ENCODE measurements at places on chromosomes 7 and 10.
A peak's percentile ranks its signal among the peaks of the same experiment; 100 is the strongest.

GRCh38 chr10:76553263-76554032, 1084.2 kb downstream of the KCNMA1 start:
- DNase-seq, result no peak

GRCh38 chr10:124992462-124993344, 50.8 kb downstream of the ZRANB1 start:
- peak; percentile 3 for DNase-seq

- DNase-seq, result no peak
Observed at GRCh38 chr7:919114-919442, 35.4 kb downstream of the ADAP1 start.

GRCh38 chr10:5234106-5234860, 37.6 kb downstream of the AKR1C4 start:
- peak; percentile 52 for DNase-seq

DNA sequence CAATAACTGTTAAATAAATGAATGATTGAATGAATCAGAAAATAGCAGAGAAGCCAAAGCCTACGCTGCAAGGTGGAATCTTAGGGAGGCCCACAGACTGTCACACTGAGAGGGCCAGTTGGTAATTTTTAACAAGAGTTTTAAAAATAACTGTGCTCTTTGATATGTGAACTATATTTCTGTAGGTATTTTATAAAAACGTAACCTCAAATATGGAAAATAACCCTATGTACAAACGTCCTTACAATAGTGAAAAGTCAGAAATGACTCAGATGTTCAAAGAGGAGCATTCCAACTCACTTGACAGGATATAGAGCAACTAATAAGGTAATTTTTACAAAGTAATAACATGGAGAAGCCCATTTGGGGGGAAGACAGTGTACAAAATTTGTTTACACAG, 18.9 kb upstream of the TMEM273 start:
- no peak for DNase-seq

- DNase-seq, result no peak
Observed at GRCh38 chr7:100827330-100828226, at the start of gene EPHB4. TSS of gene EPHB4 (minus strand) at chr7:100827523. CDS start at chr7:100827030, 493 bp downstream.

- no peak for DNase-seq
Observed at GRCh38 chr7:134645935-134646334, 718 bp upstream of the BPGM start.

DNA sequence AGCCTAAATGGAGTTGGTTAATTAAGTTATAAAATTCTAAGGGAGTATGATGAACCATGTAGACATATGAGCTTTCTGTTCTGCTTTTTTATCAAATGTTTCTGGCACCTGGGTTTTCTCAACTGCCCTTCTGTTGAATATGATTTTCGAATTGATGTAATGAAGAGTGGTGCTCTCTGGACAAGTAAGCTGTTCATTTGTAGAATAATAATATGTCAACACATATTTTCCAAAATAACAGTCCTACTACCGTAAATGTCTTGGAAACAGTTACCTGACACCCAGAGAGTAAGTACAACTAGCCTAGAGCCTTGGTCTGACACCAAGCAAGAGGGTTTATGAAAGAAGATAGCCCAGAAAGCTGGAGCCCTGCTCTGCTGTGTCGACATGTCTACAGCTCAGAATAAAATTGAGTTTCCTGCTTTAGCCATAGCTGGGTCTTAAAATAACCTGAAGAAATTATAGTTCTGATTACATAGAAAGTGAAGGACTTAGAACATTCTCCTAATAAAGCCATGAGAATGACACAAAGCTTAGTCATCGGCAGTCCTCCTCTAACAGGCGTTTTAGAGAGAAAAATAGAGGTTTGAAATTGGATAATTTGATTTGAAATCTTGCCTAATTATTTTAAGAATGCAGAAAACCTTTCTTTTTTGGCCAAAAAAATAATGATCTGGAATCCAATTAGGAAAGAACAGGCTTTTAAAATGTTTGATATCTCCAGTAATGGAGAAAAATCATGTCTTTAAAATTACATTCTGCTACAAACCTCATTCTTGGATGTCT, 25.1 kb downstream of the HDAC9 start:
- no peak for DNase-seq

GRCh38 chr10:71266918-71267442, 52.1 kb upstream of the SLC29A3 start:
- no peak for DNase-seq

GRCh38 chr7:104328970-104329825, 795 bp downstream of the LHFPL3 start:
- no peak for DNase-seq

DNA sequence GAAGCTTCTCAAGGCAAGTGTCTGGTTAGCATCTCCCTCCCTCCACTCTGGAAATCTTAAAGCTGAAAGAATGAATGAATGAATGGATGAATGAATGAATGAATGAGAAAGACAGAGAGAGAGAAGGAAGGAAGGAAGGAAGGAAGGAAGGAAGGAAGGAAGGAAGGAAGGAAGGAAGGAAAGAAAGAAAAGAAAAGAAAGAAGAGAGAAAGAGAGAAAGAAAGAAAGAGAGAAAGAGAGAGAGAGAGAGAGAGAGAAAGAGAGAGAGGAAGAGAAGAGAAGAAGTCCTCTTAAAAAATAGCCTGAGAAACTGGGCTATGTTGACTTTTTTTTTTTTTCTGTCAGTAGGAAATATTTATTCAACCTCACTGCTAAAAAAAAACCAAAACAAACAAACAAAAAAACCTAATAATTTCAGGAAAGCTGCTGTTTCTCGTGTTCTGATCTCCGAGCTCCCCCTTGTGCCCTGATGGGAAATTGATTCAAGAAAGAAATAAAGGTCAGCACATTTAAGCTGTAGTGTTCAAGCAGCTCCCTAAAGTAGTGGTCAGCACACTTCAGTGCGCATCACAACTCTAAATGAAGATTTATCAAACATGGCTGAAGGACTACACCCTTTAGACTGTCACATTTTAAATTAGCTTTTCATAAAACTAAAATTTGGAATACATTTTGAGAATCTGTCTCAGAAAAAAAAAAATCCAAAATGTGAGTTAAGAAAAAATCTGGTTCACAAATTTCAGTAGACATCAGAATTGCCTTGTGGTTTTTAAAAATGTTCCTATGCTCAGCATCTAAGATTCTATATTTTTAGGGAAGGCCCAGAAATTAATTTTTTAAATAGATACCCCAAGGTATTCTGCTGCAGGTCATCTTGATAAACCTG, 154.3 kb downstream of the ELAPOR2 start:
- DNase-seq, result no peak

DNA sequence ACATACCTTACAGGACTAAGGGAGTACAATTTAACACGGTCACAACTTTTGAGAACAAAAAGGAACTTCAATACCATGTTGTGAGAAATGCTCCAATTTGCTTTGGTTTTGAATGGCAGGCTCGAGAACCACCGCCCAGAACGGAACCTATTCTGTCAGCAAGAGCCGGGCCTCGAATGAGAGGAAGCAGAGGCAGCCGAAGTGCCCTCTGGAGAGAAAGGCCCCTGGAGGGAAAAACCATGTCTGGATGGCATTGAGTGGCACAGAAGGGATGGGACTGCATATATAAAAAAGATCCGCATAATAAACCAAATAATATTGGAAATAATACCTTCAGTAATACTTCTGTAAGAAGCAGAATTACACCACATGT, 85.6 kb downstream of the CHST15 start:
- DNase-seq, result no peak

- no peak for DNase-seq
Observed at GRCh38 chr7:90094030-90094429, 60.2 kb upstream of the STEAP1 start.

GRCh38 chr10:110714356-110714755, 70.2 kb downstream of the RBM20 start:
- DNase-seq, result no peak

GRCh38 chr7:16734148-16734726, 19.3 kb upstream of the TSPAN13 start:
- no peak for DNase-seq

GRCh38 chr7:157378390-157378789, 41.6 kb downstream of the DNAJB6 start:
- no peak for DNase-seq

- no peak for DNase-seq
Observed at GRCh38 chr7:20831451-20831850, 44.8 kb upstream of the SP8 start.

- peak; percentile 86 for DNase-seq
Observed at GRCh38 chr10:93465806-93466675, 16.1 kb downstream of the MYOF start.

DNA sequence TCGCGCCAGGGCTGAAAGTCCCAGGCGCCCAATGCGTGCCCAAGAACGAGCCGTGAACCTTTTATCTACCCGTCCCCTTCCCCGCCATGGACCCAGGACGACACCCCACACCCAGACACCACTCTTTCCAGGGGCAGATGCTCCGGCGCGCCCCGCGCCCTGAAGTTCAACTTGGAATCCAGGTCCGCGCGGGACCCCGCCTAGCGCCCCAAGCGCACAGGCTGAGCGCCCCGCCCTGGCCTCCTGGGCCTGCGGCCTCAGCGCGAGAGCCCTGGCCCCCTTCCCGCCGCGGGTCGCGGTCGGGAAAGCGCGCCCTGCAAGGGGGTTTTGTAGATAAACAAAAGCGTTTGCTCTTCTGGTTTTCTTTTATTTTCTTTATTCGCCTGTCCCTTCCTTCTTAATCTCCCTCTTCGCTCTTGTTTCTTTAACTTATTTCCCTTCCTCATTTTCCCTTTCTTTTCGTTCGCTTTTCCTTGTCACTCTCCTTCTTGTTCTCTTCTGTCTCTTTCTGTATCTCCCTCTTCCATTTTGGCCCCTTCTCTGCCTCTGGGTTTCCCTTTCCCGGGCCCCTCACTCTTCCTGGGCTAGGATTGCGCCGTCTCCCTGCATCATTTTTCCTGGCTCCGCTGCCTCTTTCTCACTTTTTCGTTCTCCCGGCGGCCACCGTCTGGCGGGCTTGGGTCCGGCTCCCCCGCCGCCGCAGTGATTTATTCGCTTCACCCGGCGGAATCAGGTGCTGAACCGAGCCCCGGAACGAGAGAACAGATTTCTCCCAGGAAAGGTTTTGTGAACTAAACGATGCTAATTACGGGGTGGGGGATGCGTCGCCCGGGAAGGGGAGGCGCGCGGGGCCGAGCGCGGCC, 15.3 kb upstream of the PAX2 start:
- DNase-seq, result no peak

DNA sequence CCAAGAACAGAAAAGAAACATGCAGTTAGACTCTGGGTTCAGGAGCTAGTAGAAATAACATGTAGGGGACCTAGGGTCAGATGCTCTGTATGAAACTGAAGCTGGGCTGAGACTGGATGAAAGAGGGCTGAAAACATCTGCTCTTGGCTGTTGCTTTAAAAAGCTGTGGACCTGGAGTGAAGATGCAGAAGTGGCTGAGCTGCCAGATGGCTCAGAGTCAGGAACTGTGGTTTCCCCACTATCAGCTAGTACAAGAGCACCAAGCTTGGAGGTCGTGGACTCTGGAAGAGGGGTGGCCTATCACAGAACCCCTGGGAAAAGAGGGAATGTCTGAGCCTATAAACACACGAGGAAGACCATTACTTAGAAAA, 5.9 kb downstream of the ADK start:
- DNase-seq, result no peak

DNA sequence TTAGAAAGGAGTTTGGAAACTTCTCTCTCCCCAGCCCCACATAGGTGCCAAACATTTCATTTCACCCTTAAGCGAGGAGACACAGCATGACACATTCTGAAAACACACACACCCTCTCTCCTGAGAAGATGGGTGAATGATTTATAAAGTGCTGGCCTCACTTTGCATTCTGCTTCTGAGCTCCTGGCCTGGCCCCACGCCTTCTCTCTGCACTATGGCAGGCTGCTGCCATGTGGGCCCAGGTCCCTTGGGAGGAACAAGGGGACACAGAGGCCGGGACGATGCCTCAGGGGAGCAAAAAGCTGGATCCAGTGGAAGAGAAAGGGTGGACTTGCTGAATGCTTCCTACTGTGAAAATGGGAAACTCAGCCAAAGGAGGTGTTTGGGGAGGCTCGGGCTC, 56.0 kb downstream of the CPXM2 start:
- DNase-seq, result no peak

GRCh38 chr10:82190432-82191260, 315.7 kb downstream of the NRG3 start:
- DNase-seq, result no peak

GRCh38 chr7:55374213-55374612, 9.1 kb downstream of the LANCL2 start:
- DNase-seq, result no peak

DNA sequence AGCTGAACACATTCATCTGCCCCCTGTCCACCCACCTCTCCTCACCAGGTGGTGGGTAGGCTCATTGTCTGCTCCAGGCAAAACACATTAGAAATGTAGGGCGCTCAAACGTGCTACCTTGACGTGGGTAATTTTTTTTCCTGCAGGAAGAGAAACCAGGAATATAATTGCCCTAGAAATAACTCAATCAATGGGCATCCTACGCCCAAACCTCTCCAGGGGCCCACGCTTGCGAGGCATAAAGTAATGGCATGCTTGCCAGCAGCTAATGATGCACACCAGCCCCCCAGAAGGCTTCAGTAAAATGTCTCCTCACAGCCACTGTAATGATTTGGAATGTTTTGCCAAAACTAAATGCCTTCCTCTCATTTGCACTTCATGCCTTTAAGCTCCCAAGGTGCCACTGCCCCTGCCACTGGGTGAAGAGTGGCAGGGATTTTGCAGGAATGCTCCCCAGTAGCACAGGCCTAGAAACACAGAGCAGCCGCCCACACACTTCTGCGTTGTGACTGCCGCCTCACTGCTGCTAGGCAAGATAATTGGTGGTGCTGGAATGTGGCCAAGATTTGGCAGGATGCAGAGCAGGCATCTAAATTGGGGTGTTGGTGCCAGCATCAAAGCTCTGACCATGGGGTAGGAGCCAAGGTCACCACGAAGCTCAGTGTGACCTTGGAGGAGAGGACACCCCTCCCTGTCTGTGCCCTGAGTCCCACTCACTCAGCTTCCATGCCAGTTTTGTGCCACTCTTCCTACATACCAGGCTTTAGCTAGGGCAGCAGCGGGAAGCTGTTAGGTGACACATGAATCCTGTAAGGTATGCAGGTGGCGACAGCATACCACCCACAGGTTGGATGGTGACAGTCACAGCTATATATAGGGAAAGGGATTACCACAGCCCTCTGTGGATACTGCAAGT, 48.7 kb upstream of the PPP1R3C start:
- DNase-seq, result no peak

- no peak for DNase-seq
Observed at GRCh38 chr7:49911909-49912308, 138.5 kb downstream of the VWC2 start.

DNA sequence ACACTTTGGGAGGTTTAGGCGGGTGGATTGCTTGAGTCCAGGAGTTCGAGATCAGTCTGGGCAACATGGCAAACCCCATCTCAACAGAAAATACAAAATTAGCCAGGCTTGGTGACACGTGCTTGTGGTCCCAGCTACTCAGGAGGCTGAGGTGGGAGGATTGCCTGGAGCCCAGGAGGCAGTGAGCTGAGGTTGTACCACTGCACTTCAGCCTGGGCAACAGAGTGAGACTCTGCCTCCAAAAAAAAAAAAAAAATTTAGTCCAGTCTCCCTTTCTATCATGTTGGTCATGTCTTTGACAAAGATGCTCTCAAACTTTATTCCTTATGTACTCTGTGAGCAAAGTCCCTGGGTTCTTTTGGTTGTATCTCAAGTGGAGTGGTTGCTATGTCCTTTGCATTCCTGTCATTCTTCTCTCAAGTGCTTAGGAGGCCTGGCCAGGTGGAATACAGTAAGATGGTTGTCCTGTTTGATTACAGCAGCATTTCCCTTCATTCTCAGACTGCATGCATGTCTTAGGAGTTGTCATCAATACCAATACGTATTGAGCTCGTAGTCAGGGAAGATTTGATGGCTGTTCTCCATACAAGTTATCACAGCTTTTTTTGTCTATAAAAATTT, 85.7 kb downstream of the MMRN2 start:
- DNase-seq, result no peak

Measured in AG09309 (cell line).